ENCODE measurements at places on chromosomes 1 and 21.
A peak's percentile ranks its signal among the peaks of the same experiment; 100 is the strongest.

DNA sequence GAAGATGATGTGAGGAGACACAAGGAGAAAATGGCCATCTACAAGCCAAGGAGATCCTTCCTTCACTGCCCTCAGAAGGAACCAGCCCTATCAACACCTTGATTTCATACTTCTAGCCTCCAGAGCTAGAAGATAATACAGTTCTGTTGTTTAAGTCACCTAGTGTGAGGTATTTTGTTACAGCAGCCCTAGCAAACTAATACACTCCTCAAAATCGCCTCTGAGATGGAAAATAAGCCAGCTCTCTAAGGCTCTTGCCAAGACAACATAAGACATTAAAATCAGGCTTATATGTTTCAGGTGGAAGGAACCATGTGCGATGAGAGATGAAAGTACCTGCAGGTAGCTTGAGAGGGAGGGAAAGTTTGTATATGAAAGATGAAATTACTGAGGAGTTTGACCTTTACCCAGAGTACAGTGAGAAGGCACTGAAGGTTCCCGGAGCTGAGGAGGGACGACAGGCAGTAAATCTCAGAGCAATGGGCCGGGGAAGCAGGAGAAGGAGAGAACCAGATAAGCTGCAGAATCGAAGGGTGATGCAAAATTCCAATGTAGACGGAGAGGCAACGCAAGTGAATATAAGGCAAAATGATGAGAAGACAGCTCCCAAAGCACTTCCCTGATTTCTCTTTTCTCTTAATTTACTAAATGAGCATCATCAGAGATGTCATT is 84.7 kb downstream of the HHIPL2 start:
- no peak for DNase-seq

DNA sequence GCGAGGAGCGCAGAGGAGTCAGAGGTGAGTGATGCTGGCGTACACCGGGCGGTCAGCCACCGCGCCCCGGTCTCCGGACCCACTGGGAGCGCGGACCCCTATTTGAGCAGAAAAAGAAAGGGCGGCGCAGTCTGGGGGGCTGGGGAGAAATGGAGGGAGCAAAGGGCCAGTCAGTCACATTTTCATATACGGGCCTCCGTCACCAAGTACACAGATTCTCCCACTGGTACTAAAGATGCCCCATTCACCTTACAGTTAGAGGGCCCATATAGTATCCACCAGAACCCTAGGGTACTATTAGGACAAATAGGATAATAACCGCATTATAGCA is 573 bp downstream of the C2CD4D start:
- DNase-seq, result no peak

GRCh38 chr21:34800797-34801518 is 132.2 kb downstream of the CLIC6 start:
- no peak for DNase-seq

- DNase-seq, result no peak
Observed at GRCh38 chr21:17002594-17003257, 510.1 kb upstream of the CXADR start.

GRCh38 chr1:22836850-22837249 is 126.2 kb downstream of the EPHB2 start:
- DNase-seq, result no peak

DNA sequence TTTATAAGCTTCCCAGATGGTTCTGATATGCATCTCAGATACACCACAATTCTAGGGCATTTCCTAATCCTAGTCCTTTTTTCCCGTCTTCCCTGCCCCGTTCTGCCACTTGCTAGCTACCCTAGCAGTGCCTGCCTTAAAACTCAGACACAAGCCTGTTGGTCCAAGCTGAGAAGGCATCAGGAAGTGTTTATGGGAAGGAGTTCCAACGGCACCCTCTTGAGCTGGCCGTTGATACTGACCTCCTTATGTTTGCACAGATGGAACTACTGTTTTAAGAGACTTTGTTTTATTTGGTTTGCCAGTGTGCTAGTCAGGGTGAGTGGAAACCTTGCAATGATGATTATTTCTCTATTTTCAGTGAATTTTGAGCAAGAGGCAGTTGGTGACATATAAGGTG is 67.2 kb downstream of the UCK2 start:
- no peak for DNase-seq

DNA sequence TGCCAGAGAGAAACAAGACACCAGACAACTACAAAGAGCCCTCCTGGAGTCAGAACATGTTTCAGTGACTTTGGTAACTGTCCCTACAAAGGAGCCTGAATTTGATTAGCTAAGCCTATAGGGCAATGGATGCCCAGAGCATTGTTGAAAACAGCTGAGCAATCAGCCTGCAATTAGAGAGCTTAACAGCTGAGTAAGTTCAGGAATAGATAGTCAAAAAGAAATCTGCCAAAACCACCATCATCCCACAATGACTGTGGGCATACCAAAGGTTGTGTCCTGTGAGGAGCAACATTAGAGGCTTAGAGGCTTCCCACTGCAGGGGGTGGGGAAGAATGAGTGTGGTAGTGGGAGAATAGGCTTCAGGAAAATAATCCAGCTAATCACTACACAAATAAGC is 32.1 kb downstream of the SH3BP5L start:
- DNase-seq, result no peak

DNA sequence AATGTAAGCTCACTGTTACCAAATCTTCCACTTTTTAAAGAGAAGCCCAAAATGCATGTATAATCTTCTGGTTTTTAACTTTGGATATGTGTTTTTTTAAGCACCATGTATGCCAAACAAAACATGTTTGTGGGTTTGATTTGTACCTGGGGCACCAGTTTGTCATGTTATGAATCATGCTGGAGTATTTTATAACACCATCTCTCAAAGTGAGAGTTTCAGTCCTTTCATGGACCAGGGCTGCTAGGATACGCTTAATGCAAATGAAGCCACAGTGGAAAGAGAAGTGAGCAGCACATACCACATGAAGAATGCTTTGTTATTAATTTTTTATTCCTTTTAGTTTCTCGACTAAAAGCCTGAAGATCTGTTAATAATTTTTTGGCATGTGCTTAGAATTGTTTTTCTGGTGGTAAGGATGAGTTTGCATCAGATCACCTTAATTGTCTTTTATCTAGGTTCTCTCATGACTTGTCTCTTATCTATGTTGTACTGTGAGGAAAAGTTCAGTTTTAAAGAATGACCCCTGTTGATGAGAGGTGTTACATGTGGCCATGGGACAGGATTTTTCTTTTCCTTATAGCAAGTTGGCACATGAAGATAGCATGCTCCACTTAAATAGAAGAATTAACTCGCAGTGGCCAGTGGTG is 2.0 kb upstream of the RABGAP1L start:
- no peak for DNase-seq

DNA sequence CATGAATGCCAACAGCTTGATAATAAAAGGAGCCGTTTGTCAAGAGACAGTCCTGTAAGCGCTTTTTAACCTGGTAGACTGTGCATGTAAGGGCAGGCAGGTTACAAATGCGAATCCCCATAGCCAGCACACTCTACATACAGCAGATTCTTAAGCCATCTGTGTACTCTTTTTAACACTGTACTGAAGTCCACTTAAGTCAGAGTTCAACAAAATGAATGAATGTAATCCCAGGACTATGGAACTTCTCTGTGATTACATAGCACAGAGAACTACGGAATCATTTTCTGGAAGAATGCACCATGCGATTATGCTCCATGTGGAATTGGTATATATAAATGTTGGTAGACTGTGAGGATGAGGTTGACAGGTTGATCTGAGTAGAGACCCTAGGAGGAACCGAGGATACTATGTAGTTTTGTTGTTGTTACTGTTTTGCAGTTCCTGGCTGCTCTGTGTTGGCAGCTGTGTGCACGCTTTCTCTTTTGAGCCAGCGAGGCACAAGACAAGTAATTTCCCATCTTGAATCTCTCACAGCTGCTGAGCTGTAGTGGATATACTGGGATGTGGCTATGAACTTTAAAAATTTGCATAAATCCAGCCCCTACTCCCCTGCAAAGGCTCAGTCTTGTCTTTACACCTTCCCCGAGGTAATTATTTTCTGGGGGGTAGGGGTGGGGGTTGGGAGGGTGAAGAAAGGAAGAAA is 21.9 kb downstream of the LRRC8D start:
- no peak for DNase-seq

DNA sequence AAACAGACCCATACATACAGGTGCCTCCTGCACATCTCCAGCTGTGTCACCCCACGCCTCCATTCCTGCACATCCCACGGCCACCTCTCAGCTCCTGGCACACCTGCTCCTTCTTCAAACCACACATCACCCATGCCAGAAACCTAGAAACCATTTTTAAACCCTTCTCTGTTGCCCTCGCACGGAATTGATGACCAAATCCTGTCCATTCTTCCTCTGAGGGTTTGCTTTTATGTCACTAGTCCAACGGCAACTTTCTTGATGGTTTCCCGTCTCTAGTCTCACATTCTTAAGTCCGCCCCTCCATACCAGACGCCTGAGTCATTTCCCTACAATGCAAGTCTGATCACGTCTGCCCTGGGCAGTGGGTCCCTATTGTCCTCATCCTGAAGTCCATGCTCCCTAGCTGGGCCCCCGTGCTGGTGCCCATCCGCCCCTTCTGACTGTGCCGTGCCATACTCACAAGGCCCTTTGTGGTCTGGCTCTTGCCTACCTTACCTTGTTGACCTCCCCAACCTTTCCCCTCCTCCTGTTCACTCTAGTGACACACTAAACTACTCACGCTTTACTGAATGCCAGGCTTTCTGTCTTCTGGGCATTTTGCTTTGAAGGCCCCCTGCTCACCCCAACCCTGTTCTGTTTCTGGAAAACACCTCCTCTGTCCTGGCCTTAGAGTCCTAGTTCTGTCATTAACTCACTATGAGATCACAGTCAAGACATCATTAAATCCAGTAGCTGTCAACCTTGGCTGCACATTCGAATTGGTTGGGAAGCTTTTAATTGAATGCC is 17.6 kb downstream of the SLC2A1 start:
- DNase-seq, result peak; percentile 97

GRCh38 chr1:111505641-111506119 is 2.2 kb upstream of the ADORA3 start:
- DNase-seq, result no peak

DNA sequence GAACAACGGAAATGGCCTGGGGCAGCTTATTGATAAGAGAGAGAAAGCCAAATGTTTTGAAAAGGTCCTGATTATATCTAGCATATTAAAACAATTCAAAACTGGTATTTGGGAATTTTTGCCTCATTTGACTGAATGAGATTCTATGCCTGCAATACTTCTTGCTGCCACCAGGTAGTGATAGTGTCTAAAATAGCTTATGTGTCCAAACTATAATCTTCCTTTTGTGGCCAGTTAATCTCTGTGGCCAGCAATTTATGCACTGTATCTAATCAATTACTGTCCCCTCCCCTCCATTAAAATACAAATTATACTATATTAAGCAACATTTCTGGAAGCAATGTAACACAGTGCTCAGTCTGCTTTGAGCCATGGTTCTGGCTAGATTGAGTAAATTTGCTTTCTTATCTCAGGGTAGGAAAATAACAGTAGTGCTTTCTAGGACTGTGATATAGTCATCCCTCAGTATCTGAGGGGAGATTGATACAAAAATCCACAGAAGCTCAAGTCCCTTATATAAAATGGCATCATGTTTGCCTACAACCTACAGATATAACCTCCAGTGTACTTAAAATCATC is 91.8 kb downstream of the FOXD2 start:
- DNase-seq, result no peak

DNA sequence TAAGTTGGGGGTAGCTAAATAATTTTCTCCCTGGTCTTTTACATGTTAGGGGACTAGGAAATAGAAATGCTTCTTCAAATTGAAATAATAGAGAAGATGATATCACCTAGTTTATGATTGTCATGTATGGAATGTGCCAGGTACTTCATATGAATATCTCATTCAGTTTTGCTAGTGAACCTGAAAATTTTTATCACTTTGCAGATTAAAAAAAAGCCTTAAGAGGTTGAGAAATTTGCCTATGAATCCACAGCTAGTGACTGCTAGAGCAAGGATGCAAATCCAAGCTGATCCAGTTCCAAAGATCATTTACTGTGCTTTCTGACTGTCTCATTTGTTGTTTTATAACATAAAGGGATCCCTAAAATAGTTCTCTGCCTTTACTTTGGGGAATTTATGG is 24.7 kb downstream of the RNF2 start:
- no peak for DNase-seq

GRCh38 chr1:150973836-150974579 is 627 bp downstream of the CERS2 start:
- no peak for DNase-seq

GRCh38 chr21:22791986-22792560 is 1793.9 kb downstream of the NCAM2 start:
- peak; percentile 19 for DNase-seq

DNA sequence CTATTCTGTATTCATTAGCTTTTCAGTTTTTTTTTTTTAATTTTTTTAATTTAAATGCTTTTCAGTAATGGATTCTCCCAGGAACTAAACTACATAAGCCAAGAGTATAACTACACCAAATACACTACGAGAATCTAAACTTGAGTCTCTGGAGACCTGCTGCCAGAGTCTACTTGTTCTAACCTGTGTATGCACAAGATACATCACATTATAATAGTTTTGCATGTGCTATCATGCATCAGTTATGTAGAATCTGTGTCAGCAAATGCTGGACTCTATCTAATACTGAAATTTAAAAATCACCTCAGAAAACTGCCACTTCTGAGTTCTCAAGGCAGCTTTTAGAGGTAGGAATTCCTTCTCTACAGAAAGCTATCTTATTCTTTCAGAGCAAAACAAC is 146.3 kb upstream of the GREM2 start:
- DNase-seq, result no peak

DNA sequence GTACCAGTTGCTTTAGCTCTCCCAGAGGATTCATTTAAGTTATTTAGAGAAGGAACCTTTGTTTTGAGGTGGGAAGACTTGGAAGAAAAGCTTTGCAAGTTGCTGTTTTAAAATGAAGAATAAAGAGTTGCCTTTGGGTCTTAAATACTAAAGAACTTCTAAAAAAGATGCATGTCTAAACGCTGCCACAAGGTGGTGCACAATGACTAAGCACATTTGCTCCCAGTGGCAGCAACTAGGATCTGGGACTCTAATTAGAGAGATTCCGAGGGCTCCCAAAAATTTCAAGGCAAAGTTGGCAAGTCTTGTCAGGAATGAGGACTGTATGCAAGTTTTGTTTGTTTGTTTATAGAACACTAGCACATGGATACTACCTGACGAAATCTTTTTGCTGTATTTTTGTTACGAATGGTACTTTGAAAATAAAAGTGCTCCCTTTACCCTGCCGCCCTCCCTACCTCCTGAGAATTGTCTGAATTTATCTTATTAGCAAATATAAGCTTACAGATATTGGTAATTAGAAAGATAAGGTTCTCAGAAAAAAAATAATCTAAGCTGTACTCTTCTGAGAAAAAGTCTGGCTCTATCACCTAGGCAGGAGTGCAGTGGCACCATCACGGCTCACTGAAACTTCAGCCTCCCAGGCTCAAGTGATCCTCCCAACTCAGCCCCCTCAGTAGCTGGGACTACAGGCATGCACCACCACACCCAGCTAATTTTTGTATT is 121.8 kb downstream of the HFM1 start:
- DNase-seq, result peak; percentile 52

DNA sequence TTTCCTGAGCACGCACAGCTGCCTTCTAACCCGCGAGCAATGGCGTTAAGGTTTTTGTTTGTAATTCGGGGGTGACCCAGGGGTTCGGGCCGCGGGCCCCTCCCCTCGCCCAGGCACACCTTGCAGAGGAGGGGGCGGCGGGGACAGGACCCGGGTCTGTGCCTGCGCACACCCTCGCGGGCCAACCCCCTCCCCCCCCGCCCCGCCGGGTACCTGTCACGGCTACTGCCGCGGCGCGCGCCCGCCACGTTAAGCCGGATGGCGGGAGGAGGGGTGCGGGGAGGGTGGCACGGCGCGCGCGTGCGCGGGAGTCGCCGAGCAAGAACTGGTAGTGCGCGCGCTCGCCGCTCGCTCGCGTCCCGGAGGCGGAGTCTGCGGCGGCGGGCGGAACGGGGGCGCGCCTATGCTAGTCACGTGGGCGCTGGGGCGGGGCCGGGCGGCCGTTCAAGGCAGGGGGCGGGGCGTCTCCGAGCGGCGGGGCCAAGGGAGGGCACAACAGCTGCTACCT is at the start of gene TPTE:
Gene TPTE (plus strand): TSS at position 493 of the 508 bp plus-strand sequence. CDS start 17,141 bp downstream, outside the sequence.
- DNase-seq, result no peak

Measured in non-pigmented ciliary epithelial cell (primary cell).